Erythroblast (primary cell): ENCODE measurements at places on chromosomes 1 and 21.

- DNase-seq, result no peak
These were observed 33.0 kb downstream of the DSCAM start for GRCh38 chr21:40813918-40814317.

DNA sequence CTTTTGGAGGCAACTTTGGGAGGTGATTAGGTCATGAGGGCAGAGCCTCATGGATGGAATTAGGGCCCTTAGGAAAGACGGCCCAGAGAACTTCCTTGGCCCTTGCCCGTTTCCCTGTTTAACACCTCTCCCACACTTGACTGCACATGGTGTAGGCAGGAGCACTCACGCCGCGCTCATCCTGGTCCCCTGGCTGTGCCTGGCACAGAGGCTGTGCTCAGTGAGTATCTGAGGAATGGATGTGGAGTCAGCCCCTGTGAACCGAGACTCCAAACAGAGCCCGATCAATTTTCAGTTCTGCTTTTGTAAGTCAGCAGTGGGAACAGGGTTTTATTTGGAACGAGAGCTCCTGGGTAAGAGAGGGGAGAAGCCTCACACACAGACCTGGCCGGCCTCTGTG is 29.8 kb upstream of the ETV3 start:
- no peak for DNase-seq

GRCh38 chr1:10387677-10388386 is 11.0 kb upstream of the PGD start:
- no peak for DNase-seq

DNA sequence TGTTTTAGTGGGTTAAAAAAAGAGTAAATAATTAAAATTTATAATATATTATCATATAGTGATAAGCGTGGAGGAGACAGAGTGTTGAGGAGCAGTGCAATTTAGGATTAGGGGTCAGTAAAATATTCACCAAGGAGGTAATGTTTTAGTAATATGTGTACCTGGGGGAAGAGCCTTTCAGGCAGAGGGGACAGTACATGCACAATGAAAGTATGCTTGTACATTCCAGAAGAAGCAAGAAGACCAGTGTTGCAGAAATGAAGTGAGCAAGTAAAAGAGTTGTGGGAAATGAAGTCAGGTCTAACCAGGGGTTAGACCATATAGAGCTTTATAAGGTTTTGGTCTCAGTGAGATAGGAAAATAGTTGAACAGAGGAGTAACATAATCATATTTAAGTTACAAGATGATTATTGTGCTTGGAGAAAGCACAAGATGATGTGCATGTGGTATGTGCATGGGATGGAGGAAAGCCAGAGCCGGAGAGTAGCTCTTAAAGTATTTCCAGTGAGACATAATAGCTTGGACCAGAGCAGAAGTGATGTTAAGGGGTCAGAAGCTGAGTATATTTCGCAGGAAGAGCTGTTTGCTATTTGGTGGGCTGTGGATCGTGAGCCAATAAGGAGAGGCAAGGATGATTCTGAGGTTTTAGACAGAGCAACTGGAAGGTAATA is 44.8 kb downstream of the SNX7 start:
- DNase-seq, result no peak

- no peak for DNase-seq
These were observed at the start of gene FAM3B for GRCh38 chr21:41316200-41317062. FAM3B (plus strand) TSS chr21:41316801; CDS start chr21:41316880, 79 bp downstream.

- DNase-seq, result no peak
These were observed 85.8 kb downstream of the ADARB1 start for GRCh38 chr21:45160198-45160597.

GRCh38 chr1:84835169-84835568 is 57.8 kb downstream of the LPAR3 start:
- no peak for DNase-seq

DNA sequence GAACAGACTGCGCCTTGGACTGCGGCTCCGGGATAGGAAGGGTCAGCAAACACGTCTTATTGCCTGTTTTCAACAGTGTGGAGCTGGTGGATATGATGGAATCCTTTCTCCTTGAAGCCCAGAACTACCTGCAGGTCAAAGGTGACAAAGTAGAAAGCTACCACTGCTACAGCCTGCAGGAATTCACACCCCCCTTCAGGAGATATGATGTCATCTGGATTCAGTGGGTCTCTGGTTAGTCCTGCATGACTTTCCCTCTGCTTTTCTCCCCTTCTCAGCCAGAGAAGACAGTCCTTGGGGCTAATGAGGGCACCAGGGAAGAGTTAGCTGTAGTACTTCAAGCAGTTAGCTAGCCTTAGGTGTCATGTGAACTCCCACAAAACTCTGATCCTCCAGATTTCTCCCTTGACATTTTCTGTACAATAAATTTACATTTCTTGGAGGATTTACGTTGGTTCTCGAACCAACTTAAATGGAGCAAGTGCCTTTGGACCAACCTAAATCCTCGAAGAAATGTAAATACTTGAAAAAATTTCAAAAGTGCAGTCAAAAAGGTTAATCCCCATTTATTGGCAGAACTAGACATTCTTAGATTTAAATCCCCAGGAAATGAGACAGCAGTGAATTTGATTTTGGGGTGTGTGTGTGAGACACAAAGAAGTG is 20.9 kb downstream of the NTMT2 start:
- DNase-seq, result no peak

- no peak for DNase-seq
These were observed 196.0 kb downstream of the RPS6KC1 start for GRCh38 chr1:213247038-213247437.

- DNase-seq, result no peak
These were observed 184.5 kb downstream of the RUNX1 start for GRCh38 chr21:34864370-34865149.

DNA sequence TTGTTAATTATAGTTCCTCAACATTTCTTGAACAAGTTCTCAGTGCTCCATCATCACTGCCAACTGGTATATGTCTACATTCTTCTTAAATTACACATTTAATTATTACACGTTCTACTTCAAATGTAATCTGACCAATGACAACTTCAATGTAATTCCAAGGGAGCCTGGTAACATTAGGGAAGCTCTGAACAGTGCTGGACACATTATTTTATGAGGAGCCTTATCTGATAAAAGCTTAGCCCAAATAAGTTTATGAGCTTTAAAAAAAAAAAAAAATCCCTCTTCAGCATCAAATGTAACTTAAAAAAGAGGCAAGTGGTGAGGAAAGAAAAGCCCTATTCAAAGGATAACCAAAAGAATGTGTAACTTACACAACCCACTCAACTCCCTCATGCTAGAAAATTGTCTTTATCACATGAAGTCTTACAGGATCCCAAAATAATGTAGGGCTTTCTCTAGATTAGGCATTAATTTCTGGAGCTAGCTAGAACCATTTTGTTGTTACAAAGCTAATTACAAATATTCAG is 35.2 kb upstream of the ABCA4 start:
- no peak for DNase-seq

- DNase-seq, result no peak
These were observed 15.3 kb downstream of the SPATA46 start for GRCh38 chr1:162361349-162361748.

GRCh38 chr1:81144240-81144825 is 656.4 kb upstream of the ADGRL2 start:
- DNase-seq, result no peak

- peak; percentile 71 for DNase-seq
These were observed 69.6 kb upstream of the LRRC8B start for GRCh38 chr1:89454845-89455521.

DNA sequence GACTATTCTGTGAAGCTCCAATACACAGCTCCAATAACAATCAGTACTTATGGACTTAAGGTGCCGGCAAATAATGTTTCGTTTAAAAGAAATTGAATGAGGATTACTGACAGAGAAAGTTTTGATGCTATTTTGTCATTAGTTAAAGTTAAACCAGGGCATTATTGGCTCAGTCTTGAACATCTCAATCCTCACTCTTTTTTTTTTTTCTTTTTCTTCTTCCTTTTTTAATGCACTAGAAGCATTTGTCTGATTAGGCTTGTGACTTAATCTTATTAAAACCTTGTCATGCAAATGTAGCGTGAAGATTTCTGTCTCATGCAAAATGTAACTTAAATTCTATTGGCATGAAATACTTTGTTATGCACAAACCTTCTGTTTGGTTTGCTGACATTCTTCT is 346.8 kb upstream of the ADGRL2 start:
- no peak for DNase-seq

GRCh38 chr1:43518935-43519686 is 11.6 kb upstream of the PTPRF start:
- no peak for DNase-seq

DNA sequence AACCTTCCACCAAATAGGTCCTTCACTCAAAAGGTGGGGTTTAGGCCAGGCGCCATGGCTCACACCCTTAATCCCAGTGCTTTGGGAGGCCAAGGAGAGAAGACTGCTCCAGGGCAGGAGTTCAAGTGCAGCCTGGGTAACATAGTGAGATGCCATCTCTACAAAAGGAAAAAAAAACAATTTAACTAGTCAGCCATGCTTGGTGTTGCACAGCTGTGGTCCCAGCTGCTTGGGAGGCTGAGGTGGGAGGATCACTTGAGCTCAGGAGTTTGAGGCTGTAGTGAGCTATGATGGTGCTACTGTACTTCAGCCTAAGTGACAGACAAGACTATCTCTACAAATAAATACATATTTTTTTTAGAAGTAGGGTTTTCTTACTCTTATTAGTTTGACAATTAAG is 617.5 kb downstream of the KIF26B start:
- no peak for DNase-seq
